Retinal pigment epithelial cell (primary cell): ENCODE measurements at places on chromosomes 13 and 19.

DNA sequence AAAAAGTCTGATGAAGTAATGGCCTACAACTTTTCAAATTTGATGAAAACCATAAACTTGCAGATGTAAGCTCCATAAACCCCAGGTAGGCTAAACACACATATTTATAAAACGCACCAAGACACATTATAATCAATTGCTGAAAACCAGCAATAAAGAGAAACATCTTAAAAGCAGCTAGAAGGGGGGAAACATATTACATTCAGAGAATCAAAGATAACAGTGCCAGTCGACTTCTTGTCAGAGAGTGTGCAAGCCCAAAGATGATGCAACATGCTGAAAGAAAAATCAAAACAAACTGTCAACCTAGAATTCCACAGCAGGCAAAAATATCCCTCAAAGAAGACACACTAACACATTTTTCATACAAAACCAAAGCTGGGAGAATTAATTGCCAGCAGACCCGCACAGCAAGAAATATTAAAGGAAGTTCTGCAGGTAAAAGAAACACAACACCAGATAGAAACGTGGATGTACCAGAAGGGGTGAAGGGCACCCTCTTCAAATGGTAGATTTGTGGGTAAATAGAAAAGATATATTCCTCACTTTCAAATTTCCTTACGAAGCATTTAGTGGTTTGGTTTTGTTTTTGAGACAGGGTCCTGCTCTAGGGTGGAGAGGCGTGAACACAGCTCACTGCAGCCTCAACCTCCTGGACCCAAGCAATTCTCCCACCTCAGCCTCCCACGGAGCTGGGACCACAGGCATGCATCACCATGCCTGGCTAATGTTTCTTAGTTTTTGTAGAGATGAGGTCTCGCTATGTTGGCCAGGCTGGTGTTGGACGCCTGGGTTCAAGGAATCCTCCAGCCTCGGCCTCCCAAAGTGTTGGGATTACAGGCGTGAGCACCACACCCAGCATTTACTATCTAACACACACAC is 16.5 kb upstream of the ATP1A3 start:
- no peak for DNase-seq

DNA sequence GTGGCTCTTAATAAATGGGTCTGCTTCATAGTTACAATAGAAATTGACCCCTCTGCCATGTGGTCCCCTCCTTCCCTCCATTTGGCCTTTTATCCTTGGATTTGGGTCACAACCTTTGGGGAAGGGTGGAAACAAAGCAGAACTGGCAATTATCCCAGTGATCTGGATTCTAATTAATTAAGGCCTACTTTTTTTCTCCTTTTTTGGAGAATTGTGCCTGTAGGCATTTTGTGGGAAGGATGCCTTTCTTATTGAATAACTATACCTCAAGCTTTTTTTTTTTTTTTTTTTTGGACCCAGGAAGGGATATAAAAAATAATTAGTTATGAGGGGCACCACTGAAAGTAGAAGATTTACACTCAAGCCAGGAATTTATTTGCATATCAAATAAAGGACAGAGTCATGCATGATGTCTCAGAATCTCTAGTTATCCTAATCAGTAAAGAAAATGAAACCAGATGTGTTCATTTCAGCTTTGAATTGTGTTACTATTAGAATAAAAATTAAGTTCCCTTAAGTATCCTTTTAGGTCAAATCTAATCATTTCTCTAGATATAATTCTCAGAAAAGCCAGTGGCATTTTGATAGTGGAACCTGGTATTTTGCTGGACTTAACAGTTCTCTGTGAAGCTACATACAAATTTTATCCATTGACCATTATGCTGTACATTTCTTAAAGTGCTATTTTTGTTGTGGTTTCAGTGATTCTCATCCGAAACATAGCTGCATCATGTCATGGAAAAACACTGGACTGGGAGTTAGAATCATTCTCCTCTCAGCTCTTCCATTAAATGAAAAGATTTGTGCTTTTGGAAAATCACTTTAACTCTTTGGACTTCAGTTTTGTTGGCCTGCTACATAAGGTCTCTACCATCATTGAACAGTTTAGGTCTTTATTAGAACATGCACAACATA is 129.3 kb downstream of the KCNRG start:
- DNase-seq = no peak

DNA sequence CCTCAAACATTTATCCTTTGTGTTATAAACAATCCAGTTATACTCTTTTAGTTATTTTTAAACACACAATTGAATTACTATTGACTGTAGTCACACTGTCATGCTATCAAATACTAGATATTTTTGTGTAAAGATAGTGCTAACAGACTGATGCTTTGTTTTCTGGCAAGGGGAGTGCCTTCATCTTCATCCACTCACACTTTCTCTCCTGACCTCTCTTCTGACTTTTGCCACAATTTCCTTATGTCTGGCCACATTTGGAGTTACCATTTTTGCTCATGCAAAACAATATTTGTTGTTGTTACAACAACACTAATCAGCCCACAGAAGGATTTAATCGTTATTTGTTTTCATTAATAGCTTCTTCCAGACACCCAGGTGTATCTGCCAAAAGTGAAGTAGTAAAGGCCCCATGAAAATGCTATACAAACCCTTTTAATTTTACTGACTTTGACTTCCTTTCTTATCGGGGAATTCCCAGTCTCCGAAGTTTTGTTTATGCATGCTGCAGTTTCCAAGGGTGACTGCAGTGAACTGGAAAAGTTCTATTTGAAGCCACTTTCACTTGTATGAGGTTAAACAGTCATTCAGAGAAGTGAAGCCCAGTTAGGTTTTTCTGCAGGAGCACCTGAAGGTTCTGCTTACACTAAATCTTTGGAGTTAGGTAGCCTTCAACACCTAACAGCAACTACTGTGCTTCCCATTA is 66.1 kb upstream of the FRY start:
- DNase-seq = no peak

DNA sequence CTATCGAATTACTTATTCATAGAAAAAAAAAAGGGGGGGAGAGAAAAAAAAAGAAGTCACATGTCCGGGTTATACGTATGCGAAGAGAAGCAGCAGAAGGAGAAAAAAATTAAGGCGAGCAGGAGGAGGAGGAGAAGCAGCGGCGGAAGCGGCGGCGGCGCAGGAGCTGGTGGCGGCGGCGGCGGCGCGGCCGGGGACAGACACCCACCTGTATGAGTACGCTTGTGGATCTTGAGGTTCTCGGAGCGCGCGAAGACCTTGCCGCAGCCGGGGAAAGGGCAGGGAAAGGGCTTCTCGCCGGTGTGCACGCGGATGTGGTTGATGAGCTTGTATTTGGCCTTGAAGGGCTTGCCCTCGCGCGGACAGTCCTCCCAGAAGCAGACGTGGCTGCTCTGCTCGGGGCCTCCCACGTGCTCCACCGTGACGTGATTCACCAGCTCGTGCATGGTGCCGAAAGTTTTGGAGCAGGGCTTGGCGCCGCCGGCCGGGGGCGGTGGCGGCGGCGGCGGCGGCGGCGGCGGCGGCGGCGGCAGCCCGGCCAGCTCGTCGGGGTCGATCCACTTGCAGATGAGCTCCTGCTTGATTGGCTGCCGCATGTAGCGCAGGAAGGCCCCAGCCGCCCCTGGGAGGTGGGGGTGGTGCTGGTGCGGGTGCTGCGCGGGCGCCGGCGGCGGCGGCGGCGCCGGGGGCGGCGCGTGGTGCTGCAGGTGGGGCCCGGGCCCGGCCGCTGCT is 1.5 kb downstream of the ZIC5 start:
- no peak for DNase-seq

DNA sequence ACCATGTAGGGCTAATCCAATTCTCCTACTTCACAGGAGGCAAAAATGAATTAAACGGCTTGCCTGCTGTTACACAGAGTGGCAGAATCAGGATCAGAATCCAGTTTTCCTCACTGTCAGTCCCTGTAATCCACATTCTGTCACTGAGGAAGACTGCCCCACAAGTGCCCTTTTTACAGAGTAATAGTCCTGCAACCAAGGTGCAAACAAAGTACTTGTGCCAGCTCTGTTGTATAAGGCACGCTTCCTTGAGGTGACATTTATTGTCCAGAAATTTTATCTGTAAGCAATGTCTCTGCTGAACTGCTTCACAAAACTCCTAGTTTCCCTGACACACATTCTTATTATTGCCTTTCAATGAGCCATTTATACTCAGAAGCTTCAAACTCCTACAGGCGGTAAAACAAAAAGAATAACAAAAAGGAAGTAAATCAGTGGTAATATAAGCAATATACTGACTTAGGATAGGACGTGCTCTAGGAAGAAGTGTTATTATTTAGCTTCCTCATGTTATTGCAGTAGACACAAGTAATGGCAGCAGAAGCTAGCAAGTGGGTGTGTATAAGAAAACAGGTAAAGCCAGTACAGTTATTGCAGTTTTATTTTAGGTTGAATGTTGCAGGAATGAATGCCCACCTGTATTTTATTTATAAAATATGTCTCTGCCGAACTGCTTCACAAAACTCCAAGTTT is 28.8 kb downstream of the SPRY2 start:
- DNase-seq = no peak
